Activated CD8-positive, alpha-beta memory T cell treated with anti-CD3 and anti-CD28 coated beads, Interleukin-2, amount 10 ng/mL, durations not matched to agents 7 days and 5 days (primary cell): ENCODE measurements at places on chromosomes 4 and X.

DNA sequence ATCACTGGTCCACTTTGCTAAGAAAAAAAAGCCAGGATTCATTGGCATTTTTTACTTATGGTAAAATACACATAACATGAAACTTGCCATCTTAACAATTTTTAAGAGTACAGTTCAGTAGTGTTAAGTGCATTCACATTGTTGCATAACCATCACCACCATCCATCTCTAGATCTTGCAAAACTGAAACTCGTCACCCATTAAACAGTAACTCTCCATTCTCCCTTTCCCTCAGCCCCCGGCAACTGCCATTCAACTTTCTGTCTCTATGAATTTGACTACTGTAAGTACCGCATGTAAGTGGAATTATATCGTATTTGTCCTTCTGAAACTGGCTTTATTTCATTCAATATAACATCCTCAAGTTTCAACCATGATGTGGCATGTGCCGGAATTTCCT is 56.3 kb upstream of the LNX1 start:
- DNase-seq = no peak

GRCh38 chr4:155530290-155530689 is 136.4 kb upstream of the GUCY1A1 start:
- no peak for DNase-seq

DNA sequence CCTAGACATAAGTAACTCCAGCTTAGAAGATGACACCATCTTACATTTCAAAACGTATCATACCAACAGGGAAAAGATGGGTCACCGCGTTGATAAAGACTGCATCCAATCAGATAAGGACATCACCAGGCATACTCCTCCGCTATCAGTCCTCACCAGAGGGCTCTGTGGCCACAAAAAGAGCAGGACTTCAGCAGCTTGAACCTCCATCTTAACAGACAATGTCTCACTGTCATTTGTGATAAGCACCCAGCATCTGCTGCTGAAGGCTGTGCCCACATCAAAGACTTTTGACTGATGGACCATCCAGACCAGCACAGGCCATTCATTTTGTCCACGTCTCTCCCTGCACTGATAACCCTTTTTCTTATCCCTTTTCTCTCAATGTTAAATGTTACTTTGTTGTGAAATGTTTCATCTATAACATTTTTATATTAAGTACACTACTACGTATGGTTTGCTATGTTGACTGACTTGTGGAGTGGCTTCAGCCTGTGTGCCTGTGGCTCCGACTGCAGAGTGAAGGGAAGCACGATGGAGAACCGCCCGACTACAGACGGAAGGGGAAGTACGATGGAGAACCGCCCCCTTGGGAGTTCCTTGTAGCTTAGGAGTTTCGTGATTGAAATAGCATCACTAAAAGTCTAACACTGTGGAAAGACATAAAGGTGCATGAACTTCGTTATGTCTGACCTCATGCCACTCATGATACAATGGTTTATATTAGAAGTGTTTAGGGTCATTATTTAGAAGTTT is 595.4 kb upstream of the AGA start:
- no peak for DNase-seq

DNA sequence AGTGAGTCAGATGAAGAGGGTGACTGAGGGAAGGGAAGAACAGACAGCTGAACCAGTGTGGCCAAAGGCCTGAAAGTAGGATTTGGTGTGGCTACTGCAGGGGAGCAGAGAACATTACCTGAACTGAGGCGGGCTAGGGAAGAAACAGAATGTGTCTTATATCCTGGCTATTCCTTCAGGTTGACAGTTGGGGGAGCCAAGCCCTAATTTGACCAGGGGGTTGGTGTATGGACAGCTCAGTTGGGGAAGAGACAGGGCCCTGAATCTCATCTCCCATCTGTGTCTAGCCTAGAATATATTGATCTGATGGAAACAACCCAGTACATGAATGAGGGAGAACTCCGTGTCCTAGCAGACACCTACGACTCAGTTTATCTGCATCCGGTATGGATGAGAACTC is 4.2 kb downstream of the HDAC6 start:
- DNase-seq = no peak

DNA sequence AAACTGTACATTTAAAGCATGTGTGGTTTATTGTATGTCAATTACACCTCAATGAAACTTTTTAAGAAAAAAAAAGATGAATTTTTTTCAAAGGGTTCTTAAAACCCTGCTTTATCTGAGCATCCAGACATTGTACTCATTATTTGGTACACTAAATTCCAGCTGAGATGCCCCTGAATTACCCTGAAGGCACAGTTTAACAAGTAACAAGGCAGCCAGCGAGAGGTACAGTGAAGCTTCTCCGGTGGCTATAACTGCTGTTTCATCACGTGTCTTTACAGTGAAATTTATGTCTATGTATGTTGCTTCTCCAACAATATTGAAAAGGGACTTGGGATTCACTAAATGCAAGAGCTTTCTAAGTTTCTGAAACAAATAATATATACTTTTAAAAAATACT is 15.8 kb downstream of the SLC7A11 start:
- no peak for DNase-seq

- no peak for DNase-seq
Observed at GRCh38 chrX:103847174-103847870, 15.3 kb upstream of the RAB9B start.

- no peak for DNase-seq
Observed at GRCh38 chr4:15704129-15704528, 1.3 kb downstream of the BST1 start.

DNA sequence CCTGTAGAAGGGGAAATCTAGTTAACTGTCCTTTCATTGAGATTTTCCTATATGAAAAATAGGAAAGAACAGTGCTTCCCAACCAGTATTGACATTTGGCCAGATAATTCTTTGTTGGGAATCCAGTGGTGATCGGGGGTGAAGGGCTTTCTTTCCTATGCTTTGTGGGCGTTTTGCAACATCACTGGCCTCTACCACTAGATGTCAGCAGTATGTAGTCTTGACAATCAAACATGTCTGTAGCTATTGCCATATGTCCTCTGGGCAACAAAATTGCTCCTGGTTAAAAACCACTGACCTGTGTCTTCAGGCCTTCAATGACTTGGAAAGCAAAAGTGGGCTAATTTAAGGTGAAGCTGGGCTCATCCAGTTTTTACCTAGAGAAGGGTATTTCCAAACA is 658.5 kb downstream of the DACH2 start:
- no peak for DNase-seq

DNA sequence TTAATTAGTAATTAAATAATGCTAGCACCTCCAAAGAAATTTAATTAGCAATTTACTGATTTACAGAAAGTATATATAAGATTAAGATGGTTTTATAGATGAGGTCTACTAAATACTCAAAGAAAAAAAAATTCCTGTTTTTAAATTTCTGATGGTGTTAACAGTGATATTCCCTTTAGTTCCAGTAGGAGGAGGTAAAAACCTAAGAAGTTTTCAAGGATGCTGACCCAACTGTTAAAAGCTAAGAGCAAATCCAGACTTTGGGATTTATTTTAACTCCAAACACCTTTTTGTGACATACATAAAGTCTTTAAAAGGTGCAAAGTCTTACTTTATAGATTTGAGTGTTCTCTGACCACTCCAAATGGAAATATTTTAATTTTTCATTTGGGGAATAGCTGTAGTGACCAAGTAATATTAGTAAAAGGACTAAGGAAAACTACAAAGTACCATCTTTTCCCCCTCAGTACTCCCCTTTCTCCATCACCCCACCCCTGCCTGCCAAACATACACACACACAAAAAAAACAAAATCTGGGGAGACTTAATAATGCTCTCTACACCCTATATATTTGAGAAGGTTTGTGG is 34.2 kb upstream of the CSN1S1 start:
- no peak for DNase-seq

- no peak for DNase-seq
Observed at GRCh38 chrX:3299636-3300035, 46.8 kb downstream of the MXRA5 start.

DNA sequence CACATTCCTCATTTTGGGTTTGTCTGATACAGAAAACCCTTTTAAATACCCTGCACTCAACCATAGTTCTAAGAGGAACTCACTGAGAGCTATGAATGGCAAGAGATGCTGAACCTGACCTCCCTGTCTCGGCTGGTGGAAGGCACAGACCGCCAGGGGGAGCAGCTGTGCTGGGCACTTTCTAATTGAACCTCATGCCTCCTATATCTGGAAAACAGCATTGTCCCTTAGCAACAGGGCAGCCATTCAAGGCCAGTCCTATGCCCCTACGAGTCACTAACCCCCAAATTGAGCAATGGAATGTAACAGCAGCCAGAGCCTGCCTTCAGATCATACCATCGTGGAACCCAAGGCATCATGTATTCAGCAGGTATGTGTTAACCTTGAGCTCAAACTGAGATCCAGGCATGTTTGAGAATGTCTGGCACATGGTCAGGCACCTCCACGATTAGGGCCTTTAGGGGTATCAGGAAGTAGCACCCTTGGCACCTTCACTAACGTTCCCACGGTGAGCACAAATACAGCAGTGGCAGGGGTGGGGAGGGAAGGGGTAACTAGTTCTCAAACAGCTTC is 5.1 kb downstream of the USP27X start:
- peak; percentile 68 for DNase-seq

DNA sequence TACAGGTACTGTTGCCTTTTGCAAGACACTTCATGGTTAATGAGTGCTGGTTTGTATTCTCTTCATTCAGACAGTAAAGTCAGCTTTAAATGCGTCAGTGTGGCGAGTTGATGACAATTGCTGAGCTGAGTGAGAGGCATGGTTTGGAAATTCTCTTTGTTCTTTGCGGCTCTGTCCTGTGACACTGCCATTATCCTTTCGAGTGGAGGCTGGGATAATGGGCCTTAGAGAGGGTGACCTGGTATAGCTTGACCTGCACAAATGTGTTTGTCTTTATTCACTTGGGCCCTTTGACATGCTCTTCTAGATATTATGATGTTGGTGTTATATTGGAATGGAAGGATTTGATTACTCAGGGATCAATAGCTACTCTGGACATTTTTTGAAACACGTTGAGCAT is 208.5 kb upstream of the FAT1 start:
- no peak for DNase-seq

GRCh38 chr4:172708184-172708583 is 460.4 kb upstream of the GALNT7 start:
- DNase-seq = no peak

GRCh38 chr4:26964994-26965393 is 104.4 kb downstream of the STIM2 start:
- DNase-seq = no peak

DNA sequence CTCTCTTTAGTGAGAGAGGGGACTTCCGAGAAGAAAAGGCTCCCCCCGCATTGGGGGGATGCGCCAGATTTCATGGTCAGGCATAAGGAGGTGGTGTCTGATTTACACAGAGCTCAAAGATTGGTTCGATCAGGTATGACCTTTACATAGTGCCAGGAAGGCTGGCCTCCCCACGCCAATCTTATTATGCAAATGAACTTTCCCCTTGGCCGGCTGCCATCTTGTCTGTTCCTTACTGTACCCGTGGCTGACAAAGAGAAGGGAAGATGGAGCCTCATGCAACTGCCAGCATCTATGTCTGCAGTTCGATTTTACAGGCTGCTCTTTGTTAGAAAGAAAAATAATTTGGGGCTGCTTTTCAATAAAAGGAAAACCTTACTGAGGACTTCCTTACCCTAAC is 197.2 kb downstream of the GPM6A start:
- DNase-seq = no peak

DNA sequence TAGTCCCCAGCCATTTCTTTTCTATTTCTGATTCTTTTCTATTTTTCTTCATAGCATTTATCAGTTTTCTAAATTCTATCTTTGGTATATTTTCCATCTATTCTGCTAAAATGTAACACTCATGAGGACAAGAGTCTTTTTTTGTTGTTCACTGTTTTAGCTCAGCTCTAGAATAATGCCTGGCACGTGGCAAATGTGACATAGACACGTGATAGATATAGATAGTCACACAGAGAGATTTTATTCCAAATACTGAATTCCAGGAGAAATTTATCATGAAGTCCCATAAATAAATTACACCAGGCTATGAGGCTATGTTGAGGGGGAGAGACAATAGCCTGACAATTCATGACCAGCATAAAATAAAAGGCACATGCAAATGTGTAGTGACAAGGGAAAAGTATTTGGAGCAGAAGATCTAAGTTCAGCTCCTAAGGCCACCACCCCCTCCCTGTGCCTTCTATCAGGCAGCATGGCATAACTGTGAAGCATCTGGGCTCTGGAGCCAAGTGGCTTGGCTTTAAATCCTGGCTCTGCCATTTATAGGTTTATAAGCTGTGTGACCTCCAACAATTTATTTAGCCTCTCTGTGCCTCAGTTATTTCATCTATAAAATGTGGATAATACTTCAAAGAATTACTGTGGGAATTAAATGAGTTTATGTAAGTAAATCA is 25.7 kb upstream of the PPARGC1A start:
- no peak for DNase-seq

GRCh38 chrX:119990556-119991004 is 47.0 kb upstream of the NKAP start:
- DNase-seq = no peak

DNA sequence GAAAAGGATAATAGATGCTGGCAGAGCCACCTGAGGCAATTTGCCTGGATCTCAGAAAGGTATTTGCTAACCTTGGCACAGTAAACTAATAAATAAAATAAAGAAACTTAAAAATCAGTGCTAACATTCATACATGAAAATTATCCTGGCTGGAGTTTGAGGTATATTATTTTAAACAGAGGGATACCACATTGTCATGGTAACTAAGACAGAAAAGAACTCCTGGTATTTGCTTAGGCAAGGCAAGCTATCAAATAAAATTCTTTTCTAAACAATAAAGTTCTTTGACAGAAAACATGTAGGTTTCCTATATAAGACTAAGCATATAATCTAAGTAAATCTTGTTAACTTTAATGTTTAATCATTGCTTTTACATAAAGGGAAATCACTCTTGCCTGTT is 218.8 kb downstream of the MAGEB17 start:
- DNase-seq = no peak

- DNase-seq = no peak
Observed at GRCh38 chrX:123455693-123456092, 271.6 kb downstream of the GRIA3 start.

DNA sequence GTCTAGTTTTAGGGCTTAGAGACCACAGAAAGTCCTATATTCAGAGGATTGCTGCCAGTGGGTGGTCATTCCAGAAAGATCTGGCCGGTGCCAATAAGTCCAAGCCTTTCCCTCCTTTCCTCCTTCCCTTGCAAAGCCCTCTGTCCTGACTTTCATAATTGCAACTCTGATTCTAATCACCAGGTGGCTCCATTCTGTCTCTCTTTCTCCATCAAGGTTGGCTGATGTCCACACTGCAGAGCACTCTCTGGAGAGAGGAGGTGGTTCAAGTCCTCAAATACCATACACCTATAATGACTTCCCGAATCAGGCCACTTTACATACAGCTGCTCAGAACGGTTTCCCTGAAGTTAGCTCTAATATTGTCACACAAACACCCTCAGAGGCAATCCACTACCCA is 22.4 kb upstream of the ARMCX4 start:
- no peak for DNase-seq

DNA sequence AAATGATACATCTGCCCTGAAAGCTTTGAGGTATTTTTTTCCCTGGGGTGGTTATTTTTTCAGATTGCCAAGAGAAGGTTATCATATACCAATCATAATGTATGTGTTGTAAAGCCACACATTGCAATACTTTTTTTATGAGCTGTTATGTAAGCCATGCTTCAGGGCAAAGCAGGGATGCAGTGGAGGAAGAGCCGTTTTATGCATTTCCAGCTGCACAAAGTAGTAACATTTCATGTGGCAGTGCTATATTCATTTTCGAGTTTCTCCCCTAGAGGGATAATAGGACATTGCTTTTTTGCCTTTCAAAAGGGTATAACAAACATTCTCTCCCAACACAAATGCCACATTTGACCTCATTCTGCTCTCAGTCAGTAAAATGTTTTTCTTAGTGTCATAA is 68.5 kb downstream of the GALNT7 start:
- no peak for DNase-seq
